ENCODE measurements at places on chromosomes 1 and 21.

DNA sequence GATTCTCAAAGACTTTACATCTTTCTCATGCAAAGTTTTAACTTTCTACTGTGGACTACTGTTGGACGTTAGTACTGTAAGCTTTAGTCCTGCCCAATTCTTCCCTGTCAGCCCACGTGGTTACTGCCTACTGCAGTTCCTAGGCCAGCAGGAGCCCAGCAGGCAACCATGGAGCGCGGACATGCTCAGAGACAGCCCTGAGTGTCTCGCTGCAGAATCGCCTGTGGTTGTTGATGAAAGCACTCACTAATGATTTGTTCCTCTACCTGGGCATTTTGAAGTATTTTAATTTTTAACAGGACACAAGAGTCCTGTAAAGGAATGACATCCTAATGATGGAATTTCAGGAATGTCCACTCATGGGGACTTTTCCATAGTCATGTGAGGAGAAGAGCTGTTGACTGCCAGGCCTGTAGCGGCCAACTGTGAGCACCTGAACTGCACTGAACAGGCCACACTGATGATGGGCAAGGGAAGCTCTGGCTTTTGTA is 44.1 kb downstream of the PGBD5 start:
- no peak for DNase-seq

DNA sequence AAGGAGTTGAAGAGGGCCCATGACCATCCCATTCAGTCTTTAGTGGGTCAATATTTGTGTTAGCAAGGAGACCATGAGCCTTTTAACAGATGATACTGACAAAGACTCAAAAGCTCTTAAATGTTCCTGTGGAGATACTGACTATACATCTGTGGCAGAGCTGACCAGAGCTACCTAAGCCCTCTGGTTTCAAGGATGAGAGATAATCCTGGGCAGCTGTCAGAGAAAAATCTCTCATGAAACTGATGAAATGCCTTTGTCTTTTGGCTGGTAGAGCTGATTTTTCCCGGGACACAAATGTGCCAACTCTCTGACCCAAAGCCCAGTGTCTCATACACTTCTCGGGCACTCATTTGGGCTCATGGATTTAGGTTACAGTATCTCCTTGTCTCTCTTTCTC is 100.9 kb downstream of the XCL2 start:
- no peak for DNase-seq

- no peak for DNase-seq
These were observed 212.3 kb upstream of the DPYD start for GRCh38 chr1:98133131-98133530.

- no peak for DNase-seq
These were observed 56.4 kb downstream of the ETS2 start for GRCh38 chr21:38861989-38862683.

DNA sequence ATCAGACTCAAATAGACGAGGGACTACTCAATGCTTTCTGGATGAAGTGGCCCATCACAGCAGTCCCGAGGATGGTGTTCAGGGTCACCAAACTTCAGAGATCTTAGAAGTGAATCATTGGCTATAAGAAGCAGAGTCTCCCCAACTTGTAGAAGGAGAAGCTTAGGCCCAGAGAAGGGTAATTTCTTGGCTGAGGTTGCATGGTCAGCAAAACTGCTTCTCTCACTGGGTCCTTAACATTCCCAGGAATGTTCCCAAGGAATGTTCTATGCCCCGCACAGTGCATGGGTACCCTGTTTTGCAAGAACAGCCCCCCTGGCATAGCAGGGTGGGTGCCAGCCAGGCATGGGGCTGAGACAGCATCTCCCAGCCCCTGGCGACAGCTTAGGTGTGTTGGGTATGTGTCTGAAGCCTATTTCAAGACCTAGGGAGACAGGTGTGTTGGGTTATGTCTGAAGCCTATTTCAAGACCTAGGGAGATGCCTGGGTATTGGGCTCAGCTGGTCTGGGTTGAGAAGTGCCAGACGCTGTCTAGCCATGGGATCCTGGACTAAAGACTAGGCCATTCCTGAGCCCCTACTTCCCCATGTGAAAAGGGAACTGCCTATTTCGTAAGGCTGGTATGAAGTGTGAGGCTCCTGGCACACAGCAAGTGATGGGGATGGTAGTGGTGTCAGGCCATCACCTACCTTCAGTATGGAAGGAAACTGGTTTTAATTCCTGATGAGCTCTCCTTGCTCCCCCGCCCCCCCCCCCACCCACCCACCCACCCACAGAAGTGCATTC is 26.1 kb downstream of the PADI6 start:
- DNase-seq = no peak

DNA sequence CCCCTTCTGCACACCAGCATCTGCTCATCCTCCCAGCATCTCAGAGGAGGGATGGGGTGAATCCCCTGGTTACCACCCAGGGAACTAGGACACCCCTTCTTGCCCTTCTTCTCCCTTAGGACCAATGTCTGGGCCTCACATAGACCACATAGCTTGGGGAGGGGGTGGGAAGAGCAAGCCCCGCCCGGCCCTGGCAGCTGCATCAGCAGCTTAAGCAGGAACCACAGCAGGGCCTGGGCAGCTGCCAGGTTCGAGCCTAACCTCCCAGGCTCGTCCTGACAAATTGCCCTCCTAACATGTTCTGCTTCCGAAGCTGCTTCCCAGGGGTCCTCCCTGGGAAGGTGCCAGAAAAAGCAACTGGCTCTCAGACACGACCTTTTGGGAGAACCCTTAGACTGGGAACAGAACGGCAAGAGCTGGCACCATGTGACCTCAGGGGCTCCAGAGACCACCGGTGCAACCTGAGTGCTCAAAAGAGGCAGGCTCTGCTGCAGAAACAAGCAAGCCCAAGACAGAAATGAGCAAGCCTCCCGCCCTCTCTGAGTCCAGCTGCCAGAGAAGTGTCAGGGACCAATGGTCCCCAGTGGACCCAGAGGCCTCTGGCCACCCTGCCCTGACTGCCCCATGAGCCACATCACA is 18.4 kb upstream of the CLSTN1 start:
- DNase-seq = no peak

DNA sequence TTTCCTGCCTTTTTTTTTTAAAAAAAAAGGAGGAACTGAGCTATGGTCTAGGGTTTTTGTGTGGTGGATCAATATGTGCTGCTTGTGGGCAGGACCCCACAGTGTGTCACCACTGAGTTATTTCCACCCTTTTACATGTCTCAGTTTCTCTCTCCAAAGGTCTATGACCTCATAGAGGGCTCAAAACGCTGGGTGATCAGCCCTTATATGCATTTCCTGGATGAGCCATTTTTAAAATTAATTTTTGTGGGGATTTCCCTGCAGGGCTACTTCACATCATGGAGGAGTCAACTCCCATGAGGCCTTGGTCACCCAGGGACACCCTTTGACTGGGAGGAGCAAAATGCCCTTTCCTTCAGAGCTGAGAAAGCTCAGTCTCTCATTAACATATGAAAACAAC is 20.7 kb upstream of the HAO2 start:
- no peak for DNase-seq

- no peak for DNase-seq
These were observed 79.6 kb downstream of the PIK3CD start for GRCh38 chr1:9731051-9731537.

DNA sequence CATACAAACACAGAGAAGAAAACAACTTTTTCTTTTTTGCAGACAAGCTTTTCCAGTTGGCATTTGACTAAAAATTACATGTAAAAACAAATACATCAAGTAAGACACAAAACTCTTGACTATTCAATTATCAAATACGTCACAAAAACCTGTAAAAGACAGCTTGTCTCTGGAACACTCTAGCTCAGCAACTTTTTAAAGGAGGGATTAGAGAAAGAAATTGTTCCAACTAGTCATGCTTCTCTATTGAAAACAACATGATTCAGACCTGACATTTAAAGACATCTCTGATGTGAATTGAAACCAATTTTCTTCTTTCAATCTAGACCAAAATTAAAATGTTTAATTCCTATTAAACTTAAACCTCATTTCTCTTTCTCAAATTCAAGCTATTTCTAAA is 30.3 kb downstream of the SMYD3 start:
- DNase-seq = no peak

- no peak for DNase-seq
These were observed 1.8 kb downstream of the LAPTM5 start for GRCh38 chr1:30755746-30756145.

GRCh38 chr1:147568551-147568950 is 27.2 kb downstream of the BCL9 start:
- DNase-seq = no peak

DNA sequence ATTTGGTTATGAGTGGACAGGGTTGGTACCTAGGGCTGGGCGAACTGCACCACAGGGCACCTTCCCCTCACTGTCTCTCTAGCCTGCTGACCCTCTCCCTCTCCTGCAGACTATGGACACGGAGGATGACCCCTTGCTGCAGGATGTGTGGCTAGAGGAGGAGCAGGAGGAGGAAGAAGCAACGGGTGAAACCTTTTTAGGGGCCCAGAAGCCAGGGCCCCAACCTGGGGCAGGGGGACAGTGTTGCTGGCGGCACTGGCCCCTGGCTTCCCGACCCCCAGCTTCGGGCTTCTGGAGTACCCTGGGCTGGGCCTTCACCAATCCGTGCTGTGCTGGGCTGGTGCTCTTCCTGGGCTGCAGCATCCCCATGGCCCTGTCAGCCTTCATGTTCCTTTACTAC is 21.9 kb downstream of the DISP3 start:
- DNase-seq = no peak

DNA sequence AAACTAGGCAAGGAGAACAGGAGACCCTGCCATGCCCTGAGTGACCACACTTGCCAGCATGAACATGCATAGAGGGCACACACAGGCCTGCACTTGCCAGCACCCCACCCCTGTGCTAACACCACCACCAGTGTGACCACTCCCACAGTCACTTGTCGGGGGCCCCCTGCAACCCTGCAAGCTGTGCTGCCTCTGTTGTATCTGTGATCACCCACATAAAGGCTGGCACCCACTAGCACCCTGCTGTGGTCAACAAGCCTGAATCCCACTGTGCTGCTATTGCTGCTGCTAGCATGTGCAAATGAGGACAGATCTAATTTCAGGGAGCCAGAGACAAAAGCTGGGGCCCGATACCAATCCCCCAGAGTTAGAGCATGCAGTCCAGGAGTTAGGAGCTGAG is 217.7 kb downstream of the GIPC2 start:
- DNase-seq = no peak

GRCh38 chr21:38688068-38688467 is 117.7 kb upstream of the ETS2 start:
- peak; percentile 89 for DNase-seq

GRCh38 chr1:153364766-153365666 is 7.4 kb downstream of the S100A9 start:
- DNase-seq = no peak

- no peak for DNase-seq
These were observed 145.7 kb upstream of the PRMT6 start for GRCh38 chr1:106910798-106911197.

DNA sequence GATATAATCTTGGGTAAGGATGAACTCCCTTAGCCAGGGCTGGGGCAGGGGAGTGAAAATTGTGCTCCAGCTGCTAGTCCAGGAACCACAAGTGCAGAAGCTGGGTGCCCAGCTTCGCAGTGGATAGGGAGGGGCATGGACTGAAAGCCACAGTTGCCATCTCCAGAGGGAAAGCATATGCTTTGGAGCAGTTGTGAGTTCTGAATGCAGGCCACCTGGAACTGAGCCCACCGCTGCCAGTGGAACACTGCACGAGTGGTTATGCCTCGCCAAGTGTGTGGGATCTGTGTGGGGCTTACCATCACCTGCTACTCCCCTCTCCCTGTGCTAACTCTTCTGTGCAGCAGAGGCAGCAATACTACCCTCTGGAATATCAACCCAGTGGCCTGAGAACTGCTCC is 158.4 kb upstream of the DPT start:
- DNase-seq = no peak

DNA sequence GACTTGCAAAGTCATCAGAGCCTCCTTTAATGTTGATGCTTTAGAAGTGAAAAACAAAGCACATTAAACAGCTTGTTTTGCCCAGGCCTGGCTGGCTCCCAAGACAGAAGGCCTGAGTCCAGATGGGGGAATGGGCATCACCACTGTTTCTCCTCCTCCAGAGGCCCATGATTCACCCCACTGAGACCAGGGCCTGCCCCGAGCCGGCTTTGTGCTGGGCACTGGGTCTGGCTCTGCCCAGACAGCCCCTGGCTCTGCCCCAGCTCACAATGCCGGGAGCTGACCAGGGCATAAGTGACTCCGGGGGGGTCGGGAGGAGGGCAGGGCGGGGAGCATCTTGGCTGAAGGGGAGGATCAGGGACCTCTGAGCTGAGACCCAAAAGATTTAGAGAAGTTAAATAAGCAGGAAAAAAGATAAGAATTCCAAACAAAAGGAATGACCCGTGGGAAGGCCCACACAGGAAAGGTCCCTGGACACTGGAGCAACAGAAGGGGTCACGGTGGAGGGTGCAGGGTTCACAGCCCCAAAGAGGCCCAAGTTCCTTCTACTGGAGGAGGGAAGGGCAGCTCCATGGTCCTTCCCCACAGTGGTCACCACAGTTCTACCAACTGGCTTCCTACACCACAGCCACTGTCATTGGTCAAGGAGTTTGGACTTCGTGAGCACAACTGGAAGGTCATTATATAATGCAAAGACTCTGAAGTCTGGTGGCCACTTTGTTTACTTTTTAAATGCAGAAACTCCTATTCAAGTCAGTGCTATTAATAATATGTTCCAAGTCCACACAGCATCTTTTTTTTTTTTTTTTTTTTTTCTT is 5.5 kb downstream of the C2CD2 start:
- DNase-seq = no peak

- DNase-seq = no peak
These were observed 13.0 kb downstream of the NES start for GRCh38 chr1:156664046-156664766.

GRCh38 chr1:205042911-205043806 is at the start of gene CNTN2:
CNTN2 (plus strand) TSS chr1:205043212; CDS start chr1:205053186, 9,974 bp downstream.
- DNase-seq = no peak

DNA sequence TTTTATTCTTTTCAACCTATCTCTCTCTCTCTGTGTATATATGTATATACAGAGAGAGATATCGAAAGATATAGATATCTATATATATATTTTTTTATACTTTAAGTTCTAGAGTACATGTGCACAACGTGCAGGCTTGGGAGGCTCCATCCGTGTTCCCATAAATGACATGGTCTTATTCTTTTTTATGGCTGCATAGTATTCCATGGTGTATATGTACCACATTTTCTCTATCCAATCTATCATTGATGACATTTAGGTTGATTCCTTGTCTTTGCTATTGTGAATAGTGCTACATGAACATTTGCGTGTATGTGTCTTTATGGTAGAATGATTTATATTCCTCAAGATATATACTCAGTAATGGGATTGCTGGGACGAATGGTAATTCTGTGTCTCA is 55.2 kb upstream of the GPR88 start:
- no peak for DNase-seq

- no peak for DNase-seq
These were observed 64.8 kb upstream of the MRPS6 start for GRCh38 chr21:34008618-34009017.
